ENCODE measurements at places on chromosomes 5 and 9.

DNA sequence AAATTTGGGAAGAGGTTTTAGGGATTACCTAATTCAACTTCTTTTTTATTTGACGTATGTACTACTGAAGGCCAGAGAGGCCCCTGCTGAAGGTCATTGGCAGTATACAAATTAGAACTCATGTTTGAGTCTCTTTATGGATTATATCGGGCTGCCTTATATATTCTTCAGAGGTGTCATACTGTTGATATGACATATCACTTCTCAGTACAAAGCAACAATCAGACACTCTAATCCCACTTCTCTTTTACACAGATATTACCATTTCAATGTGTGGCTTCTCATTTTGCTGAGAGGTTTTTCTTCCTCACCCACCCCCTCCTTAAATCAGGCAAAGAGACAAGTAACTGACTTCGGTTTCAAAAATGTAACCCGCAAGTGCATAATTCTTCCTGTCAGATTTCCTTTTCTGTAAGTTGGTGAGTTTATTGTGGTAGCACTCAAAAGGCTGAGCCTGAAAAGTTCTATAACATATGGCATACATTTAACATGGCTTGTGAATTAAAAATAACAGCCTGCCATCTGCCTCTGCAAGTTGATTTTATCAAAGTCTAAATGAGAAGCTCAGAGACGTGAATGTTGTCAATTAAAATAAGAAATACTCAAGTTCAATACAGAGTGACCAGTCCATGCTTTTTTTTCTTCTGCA, 163.6 kb upstream of the RORB start:
- no peak for DNase-seq

DNA sequence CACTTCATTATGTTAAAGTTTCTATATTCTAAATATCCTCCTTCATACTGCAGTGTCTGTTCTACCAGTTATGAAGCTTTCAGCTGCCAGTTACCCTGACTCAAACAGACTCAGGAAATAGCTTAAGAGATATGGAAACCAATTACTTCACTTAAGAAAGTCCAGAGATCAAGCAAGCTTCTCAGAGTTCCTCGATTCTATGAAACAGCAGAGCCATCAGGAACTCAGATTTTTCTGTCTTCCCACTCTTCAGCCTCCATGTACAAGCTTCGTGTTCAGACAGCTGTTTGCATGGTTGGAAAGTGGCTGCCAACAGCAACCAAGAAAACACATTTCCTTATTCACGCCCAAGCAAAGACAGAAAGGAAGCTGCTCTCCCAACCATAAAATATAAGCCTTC, 216.1 kb downstream of the ACTL7B start:
- no peak for DNase-seq

DNA sequence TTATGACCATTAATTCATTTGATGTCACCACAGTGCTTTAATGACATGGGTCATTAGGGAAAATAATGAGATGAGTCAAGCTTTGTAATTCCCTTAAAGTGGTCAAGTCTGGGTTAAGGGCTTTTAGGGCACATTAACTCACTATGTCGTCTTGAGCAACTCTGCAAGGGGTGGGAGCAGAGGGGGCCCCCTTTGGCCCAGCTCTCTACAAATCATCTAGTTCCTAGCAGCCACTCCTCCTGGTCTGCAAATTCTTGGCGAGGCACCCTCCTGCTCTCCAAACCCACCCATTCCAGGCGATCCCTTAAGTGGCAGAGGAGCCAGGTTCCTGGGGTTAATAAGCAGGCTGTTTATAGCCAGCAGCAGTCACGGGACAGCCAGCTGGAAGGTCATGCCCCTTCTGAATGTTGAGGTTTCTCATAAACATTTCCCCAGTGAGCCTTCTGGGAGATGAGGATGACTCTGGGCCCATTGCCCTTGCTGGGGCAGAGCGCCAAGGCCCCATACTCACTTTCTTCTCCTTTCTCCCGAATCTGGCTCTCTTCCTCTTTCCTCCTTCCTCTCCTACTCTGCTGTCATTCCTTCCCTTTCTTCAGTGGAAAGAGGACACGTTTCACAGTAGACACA, 14.3 kb upstream of the GPX3 start:
- no peak for DNase-seq

DNA sequence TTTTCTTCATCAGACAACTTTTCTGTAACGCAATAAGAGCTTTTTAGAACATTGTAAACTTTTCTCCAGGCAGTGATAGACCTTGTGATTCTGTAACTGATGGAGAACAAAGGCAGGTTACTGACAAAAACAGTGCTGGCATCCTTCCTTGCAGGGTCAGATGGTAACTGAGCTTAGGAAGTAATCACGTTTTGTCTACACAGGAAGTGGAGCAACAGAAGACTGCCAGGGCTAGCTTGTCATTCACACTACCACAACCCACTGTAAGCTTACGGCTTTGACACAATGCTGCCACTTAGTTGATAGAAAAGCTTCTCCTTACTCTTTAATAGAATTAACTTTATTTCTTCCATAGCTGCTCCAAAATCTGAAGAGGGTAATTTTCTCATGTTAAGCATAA, 46.8 kb downstream of the FBN2 start:
- no peak for DNase-seq

DNA sequence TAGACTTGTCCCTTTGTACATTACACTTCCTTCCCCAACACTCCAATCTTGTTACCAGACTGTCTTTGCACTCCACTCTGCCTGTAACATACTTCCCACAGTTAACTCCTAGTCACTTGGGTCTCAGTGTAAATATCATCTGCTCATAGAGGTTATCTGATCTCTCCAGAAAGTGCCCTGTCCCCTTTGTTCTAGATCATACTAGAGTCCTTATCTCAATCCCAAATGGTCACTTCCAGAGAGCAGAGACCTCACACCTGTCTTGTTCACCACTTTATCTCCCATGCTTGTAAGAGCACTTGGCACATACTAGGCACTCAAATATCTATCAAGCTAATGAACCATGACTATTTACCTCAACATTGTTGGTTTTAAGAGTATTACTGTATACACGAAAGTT, 30.4 kb downstream of the SETX start:
- DNase-seq: no peak

GRCh38 chr9:20224756-20225155, 397.5 kb downstream of the MLLT3 start:
- no peak for DNase-seq

DNA sequence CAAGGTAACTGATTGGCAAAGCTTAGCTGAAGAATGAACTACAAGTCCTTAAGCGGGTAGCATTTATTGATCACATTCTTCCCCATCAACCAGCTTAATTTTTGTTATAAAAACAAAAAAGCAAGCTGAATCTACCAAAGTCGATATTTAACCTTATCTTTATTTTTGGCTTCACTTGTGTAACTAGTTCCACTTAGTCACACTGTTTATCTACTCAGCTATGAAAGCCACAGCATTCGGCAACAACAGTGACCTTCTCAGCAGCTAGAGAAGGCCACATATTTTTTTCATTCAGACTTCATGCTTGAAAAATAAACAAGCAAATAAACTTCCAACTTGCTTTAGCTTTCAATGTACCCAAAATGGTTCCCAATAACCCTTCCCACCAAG, 69.4 kb downstream of the KLHL3 start:
- DNase-seq: no peak

DNA sequence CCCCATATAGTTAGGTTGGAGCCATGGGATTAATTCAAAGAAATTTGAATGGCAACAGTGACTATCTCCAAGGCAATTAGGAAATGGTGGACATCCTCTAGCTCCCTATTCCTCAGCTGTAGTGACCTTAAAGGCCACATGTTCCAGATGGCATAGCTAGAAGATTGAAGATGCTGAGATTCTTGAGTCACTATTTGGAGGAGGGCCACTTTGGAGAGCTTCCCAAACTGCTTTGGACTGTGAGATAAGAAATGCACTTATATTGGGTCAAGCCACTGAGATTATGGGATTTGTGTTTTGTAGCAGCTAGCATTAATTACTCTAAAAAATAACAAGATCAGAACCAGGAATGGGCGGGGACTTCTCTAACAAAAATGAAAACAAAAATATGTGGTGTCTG, 636.2 kb upstream of the CCNG1 start:
- no peak for DNase-seq

DNA sequence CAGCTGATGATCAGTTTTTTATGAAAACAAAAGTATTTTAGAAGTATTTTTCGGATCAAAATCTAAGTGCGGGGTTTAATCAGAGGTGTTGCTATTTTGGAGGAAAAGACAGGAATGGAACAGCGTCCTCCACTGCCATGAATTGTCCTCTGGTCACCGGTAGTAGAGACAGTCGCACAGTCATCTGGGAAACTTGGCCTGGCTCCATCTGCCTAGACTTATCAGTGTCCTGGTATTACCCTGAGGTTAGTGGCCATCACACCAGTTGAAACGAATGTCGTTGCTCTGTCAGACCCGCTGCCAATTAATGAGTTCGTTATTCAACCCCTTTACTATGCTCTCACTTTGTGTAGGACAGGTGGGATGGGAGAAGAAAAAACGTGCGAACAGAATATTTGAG, 8.2 kb downstream of the TLX3 start:
- no peak for DNase-seq

DNA sequence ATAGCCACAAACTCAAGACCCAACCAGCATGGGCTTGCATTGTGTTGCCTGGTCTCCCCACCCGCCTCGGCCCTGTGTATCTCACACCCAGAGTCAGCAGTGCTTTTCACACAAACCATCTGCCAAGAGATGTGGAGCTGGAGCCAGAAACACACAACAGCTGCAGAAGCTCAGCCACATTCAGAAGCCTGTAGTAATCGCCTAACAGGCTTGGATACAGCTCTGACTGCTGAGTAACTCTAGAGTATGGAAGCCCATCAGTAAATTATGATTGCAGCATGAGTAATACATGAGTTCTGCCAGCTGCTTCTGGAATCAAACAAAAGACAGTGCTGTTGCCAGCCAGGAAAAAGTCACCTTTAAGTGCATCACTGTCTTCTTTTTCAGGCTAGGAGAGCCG, 16.0 kb downstream of the TEK start:
- no peak for DNase-seq

- no peak for DNase-seq
Measured at GRCh38 chr5:174139623-174140022, 94.1 kb downstream of the NSG2 start.

GRCh38 chr9:125950880-125951471, 203.8 kb downstream of the PBX3 start:
- no peak for DNase-seq

DNA sequence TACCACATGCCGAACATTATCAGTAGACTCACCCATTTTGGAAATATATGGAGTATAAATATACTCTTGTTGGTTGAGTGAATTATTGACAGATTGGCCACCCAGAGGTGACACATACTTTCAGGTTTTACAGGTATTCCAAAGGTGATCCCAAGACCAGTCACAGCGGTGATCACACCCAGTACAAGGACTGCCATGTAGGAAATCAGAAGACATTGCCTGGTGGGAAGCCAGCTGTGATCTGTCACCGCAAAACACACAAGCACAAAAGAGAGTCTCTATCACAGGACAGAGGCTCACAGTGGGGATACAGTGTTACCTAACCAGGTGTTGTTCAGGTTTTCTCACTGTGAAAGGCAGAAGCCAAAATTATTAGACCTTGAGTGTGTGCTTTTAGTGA, 15.8 kb downstream of the BTF3 start:
- no peak for DNase-seq

DNA sequence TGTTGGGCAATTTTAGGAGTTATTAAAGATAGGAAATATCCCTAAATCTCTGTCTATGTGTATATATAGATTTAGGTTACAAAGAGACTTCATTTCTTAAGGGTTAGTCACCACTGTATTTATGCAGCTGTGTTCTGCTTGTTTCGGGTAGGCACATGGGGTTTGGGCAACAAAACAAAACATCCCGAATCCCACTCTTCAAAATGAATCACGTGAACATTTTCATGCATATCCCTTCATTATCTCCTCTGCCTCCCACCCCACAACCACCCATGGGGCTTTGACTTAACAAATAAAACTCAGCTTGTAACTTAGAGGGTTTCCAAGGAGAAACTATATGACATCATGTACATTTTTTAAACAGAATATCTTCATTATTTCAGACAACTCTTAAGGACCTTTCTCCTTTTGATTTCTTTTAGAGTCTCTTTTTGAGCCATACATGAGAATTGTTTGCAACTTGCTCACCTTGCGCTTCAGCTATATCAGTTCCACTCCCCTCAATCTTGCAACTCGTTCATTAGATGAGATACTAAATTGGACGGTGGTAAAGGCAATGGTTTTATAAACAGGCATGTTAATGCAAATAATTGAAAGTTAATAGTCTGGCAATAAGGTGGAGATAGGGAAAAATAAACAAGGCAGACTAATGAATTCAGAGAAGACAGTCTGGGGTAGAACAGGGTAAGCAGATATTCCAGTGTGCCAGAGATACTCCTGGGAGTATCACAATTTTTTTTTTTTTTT, 136.7 kb downstream of the CD180 start:
- no peak for DNase-seq

- no peak for DNase-seq
Measured at GRCh38 chr5:10317825-10318682, 10.4 kb upstream of the CMBL start.

DNA sequence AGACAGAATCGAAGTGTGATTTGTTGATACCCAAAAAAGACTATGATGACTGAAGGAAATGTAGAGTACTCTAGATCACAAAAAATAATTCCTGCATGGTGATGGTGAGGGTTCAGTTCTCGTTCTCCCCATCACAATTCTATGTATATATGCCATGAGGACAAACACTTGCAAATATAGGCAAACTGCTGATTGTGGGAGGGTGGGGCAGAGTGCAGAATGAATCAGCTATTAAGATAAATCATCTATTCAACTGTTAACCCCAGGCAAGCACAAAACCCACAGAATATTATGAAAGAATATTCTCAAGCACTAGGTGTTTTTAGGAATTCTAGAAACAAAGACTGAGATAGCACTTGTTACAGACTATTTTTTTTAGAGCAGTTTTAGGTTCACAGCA, 13.9 kb upstream of the UBLCP1 start:
- no peak for DNase-seq

All from germinal center (tissue), 1 donor.